D341Med (cell line): ENCODE measurements at places on chromosomes 13 and 19.
A peak's percentile ranks its signal among the peaks of the same experiment; 100 is the strongest.

GRCh38 chr19:1237754-1238368 lies at the start of gene CBARP:
TSS of gene CBARP (minus strand) at chr19:1238005. CDS start at chr19:1236100, 1,905 bp downstream.
- peak; percentile 87 for DNase-seq

DNA sequence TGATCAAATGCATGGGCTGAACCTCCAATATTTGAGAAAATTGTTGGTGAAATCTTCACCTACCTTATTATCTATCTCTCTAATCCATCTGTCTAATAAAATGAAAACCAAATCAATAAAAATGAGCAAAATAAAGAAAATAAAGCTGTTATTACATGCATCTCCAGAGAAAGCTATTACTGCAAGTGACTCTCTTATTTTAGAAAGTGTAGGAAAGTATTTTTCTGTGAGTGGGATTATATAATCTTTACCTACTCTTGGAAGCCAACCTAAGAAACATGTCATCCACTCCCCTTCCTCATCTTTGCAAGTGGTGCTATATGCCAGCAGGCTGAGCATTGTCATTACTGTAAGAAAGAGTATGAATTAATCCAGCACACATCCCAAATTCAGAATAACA lies 191.5 kb upstream of the RFC3 start:
- no peak for DNase-seq

GRCh38 chr13:51770160-51770559 lies 33.8 kb downstream of the DHRS12 start:
- DNase-seq: no peak

DNA sequence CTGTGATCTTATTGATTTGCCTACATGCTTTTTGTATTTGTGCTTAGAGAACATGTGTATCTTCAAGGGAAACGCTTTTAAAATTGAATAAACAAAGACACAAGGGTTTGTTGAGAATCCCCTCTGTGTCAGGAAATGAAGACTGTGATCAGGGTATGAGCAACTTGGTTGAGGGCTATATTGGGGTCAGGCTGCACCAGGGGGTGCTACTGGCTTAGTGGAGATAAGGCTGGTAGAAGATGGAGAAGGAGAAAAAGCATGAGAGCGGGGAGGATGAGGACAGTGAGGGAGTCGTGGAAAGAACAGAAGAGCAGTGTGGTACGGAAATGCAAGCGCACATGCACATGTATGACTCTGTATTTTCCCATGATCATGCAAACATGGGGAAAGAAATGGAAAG lies 201.6 kb downstream of the MTUS2 start:
- no peak for DNase-seq

DNA sequence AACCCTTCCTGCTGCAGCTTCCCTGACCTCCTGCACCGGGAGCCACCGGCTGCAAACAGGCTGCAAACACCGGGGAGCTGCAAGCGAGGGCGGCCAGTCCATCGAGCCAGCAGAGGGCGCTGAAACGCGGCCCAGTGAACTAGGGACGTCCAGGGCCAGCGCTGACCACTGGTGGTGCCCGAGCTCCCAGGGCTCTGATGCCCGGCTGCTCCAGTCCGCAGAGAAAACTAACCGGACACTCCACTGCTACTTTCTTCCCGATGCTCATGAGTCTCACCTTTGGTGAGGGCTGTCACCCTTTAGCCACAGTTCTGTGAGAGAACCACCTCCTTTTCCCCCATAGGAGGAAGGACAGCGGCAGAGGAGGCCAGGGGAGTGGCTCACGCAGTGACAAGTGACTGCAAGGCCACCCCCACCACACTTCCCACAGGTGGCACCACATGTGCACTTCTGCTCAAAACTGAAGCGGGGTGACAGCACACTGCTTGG lies 82.8 kb upstream of the MTIF3 start:
- peak; percentile 81 for DNase-seq

GRCh38 chr13:100604918-100605710 lies 16.5 kb upstream of the GGACT start:
- no peak for DNase-seq

- DNase-seq: no peak
Observed at GRCh38 chr19:15197942-15198341, 2.9 kb downstream of the NOTCH3 start.

DNA sequence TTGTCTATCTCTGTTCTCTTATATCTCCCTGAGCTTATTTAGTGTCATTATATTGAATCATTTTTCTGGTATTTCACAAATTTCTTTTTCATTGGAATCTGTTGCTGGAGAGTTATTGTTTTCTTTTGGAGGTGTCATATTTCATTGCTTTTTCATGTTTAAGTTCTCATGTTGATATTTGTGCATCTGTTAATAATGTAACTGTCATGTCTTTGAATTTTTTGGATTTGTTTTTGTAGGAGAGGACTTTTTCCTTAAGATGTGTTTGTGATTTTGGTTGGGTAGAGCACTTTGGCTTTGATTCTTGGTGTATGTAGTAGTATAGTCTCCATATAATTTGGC lies 64.0 kb downstream of the DNAJC3 start:
- DNase-seq: no peak

GRCh38 chr13:40966298-40966697 lies 52.8 kb downstream of the ELF1 start:
- DNase-seq: no peak

- DNase-seq: no peak
Observed at GRCh38 chr13:96672016-96672415, 322.3 kb downstream of the OXGR1 start.

- no peak for DNase-seq
Observed at GRCh38 chr13:26557051-26557392, 461 bp upstream of the WASF3 start.

DNA sequence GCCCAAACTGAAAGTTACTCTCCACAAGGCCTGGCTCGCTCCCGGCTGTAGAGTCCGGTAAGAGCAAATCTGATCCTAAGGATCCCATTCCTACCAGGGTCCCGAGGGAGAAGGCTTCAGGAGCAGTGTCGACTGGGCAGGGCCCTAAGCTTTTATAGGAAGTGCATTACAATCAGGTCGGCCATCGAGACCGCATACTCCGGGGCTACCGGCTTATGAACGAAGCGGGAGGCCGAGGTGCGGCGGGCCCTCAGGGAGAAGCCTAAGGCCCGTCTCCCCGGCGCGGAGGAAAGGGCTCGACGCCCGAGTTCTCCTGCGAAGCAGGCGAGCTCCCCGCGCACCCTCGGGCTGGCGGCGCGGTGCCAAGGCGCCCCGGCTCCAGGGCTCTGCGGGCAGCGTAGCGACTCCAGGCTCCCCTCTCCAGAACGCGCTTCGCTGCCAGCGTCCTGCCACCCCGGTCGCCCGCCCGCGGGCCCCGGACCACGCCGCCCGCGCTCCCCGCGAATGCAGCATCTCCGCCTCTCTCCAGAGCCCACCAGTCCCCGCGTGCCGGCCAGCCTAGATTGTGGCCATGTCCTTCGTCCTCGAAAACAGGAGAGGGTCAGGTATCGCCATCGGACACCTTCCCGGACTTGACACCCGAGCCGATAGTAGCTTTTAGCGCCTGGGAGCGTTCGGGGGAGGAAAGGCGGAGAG lies 1.4 kb downstream of the EFNB2 start:
- peak; percentile 63 for DNase-seq

DNA sequence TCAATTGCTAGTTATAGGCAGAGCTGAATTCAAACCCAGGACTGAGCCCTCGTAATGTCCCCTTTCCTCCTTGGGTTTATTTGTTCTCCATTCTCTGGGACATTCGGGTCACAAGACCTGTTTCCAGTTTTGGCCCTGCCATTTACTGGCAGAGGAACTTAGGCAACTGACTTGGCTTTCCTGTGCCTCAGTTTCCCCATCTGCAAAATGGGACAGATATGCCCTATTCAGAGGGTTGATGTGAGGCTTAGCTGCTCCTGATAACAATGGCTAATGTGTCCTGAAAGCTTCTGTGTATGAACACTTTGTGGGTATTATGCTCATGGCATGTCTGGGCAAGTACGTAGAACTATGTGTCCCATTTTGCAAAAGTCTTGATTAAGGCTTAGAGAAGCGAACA lies 996 bp downstream of the ZNF524 start:
- no peak for DNase-seq

DNA sequence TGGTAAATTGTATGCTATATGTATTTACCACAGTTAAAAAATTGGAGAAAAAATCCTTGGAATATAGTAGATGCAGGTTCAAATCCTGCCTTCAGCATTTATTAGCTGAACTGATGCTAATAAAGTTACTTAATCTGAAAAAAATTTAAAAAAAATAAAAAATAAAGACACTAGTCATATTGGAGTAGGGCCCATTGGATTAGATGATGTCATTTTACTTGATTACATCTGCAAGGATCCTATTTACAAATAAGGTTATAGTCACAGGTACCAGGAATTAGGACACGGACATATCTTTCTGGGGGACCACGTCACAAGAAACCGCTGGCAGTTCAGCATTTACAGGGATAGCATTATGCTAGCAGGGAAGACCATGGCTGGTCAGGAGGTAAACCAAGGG lies 6.2 kb downstream of the ZNF555 start:
- no peak for DNase-seq

- DNase-seq: no peak
Observed at GRCh38 chr13:40113643-40114304, 458.3 kb downstream of the COG6 start.
